ENCODE measurements at places on chromosomes 7 and 10.

GRCh38 chr10:7302392-7302906, 108.4 kb downstream of the SFMBT2 start:
- DNase-seq = no peak

- no peak for DNase-seq
Measured at GRCh38 chr7:98982686-98983085, 104.4 kb downstream of the TRRAP start.

- DNase-seq = no peak
Measured at GRCh38 chr10:65570143-65571010, 1355.5 kb upstream of the LRRTM3 start.

- no peak for DNase-seq
Measured at GRCh38 chr10:32418572-32418971, 27.4 kb upstream of the CCDC7 start.

GRCh38 chr10:11145495-11145855, 127.8 kb downstream of the CELF2 start:
- DNase-seq = peak; percentile 47

Data from activated T-helper 9 cell treated with anti-CD3 and anti-CD28 coated beads, Interleukin-2, amount 50 U/mL, for 16 hours (primary cell).